ENCODE measurements at places on chromosomes 3 and 15.
A peak's percentile ranks its signal among the peaks of the same experiment; 100 is the strongest.

- DNase-seq, result no peak
Measured at GRCh38 chr15:62503451-62503850, 338.4 kb upstream of the C2CD4B start.

GRCh38 chr3:197260491-197261163 lies 37.8 kb downstream of the DLG1 start:
- no peak for DNase-seq

DNA sequence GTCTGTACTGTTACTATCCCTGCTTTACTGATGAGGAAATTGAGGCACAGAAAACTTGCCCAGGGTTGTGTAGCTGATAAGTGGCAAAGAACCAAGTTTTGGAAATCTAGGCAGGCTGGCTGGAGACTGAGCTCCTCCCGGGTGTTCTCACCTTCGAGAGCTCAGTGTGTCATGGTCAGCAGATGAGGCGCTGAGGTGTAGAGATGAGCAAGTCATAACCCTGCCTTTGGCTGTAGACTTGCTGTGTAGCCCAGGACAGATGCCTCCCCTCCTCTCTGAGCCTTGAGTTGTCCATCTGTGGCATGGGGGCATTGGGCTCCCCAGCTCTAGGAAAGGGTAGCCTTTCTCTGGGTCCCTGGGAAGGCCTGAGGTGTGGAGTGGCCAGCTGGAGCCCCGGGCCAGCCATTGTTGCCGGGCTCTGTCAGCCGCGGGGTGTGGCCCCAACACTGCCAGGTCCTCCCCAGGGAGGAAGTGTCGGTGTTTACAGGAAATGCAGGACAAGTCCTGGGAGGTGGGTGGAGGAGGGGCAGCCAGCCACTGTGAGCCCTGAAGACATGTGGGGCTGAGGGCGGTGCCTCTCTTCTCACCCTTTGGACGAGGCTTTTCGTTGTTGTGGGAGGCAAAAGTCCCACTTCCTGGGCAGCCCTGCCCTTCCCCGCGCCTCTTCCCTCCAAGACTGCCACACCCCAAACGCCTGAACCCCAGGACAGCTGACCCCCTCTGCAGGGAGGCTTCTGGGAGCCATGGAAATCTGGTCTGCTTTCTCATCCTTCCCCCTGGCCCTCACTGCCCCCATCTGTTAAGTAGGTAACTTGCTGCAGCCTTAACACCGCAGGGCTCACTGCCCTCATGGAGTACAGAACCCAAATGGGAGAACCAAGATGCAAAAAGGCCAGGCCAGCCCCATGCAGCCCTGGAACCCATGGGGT lies 29.1 kb downstream of the FGD5 start:
- no peak for DNase-seq

GRCh38 chr3:149585401-149585726 lies 72.5 kb downstream of the WWTR1 start:
- no peak for DNase-seq

- DNase-seq, result no peak
Measured at GRCh38 chr15:88385078-88385700, 82.0 kb downstream of the MRPL46 start.

GRCh38 chr3:185713015-185713414 lies 111.8 kb downstream of the IGF2BP2 start:
- no peak for DNase-seq

GRCh38 chr3:46129588-46130272 lies 78.4 kb downstream of the CCR1 start:
- DNase-seq, result no peak

- no peak for DNase-seq
Measured at GRCh38 chr3:158384019-158384418, 187.0 kb upstream of the MLF1 start.

- DNase-seq, result no peak
Measured at GRCh38 chr3:143514109-143514508, 334.2 kb downstream of the SLC9A9 start.

DNA sequence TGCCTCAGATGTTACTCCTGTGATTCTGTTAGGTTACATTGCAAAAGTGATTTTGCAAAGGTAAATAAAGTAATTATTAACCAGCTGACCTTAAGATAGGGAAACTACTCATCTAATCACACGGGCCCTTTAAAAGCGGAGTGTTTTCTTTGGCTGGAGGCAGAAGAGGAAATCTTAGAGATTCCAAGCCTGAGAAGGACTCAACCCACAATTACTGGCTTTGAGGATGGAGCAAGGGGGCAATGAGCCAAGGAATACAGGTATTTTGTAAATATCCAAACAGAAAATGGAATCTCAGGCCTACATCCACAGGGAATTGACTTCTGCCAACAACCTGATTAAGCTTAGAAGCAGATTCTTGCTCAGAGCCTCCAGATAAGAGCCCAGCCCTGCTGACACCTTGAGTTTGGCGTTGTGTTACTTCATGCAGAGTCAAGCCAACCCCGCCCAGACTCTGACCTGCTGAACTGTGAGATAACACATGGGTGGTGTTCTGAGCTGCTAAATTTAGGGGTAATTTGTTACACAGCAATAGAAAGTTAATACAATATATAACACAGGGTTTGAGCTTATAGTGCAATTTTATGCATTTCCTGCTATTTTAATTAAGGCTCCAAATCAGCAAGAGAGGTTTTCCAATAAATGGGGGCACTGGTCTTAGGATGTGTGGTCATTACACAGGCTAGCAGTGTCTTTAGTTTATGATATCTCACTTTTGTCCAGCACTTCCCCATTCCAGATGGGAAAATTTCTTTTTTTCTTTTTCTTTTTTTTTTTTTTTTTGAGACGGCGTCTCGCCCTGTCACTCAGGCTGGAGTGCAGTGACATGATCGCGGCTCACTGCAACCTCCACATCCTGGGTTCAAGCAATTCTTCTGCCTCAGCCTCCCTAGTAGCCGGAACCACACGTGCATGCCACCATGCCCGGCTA lies 19.5 kb downstream of the NFKBIZ start:
- peak; percentile 19 for DNase-seq

- DNase-seq, result no peak
Measured at GRCh38 chr3:139954146-139954860, 19.3 kb downstream of the CLSTN2 start.

DNA sequence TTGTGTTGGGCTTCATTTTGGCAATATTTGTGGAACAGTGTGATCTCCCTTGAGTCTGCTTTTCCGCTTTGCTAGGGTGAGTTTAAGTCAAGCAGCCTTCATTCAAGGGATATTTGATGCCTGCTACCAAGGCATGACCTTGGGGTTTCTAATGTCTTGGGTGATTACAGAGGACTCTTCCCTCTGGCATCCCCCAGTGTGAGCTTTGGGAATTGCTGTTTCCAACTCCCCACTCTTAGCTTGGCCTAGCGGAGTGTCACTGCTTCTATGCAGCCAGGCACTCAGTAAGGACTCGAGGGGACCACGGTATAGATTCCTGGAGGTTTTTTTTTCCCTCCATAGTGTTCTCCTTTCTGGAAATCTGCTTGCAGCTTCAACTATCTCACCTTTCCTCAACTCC lies 21.1 kb downstream of the GCNT3 start:
- no peak for DNase-seq

- no peak for DNase-seq
Measured at GRCh38 chr3:133439563-133439962, 39.7 kb downstream of the BFSP2 start.

GRCh38 chr15:32790352-32790999 lies 72.7 kb downstream of the GREM1 start:
- no peak for DNase-seq

- no peak for DNase-seq
Measured at GRCh38 chr15:94610485-94610884, 379.1 kb downstream of the MCTP2 start.

DNA sequence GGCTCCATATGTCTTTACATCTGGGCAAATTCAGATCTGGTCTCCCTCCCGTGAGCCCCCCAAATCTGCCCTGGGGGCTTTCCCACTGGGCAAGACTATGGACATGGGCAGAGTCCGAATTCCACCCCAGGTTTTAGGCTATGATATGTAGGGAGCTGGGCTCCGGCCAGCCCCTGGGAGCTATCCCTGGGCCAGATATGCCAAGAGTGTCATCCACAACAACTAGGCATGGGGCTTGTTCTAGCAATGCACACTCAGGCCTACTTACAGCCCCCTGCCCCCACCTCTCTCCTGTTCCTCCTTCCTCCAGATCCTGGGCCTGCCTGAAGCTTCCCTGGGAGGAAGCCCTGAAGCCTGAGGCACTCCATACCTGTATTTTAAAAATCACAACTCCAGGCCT lies 622 bp downstream of the XIRP1 start:
- no peak for DNase-seq

GRCh38 chr15:78641102-78641748 lies at the start of gene CHRNB4:
CHRNB4 (minus strand) TSS chr15:78641210; CDS start chr15:78641133, 77 bp downstream.
- DNase-seq, result no peak

- DNase-seq, result no peak
Measured at GRCh38 chr15:75456710-75457109, 5.2 kb upstream of the SIN3A start.

DNA sequence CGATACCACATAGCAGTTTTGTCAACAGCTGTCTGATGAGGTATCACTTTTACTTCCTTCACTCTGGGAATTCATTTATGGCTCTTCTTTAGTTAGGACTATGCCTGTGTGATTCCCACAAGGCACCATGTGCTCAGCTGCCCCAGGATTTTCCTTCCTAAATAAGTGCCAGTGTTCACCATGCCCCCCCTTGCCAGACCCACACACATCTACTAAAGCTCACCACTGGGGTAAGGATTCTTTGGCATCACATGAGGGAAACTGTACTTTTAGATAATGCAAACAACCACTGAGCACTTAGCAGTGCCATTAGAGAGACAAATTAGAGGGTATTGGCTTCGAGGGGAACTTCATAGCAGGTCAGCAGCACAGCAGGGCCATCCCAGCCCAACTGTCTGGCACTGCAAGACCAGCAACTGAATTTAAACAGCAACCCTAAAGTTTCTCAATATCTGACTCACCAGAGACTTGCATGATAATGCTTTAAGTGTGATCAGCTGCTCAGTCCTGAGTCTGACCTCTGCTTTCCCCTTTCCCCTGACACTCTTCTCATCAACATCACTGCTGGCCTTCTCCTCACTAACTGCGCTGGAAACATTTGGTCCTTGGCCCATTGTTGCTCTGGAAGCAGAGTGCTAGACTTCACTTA lies 114.3 kb downstream of the STAC start:
- DNase-seq, result no peak
